Neuronal stem cell (in vitro differentiated cells): ENCODE measurements at places on chromosomes 12 and 14.

DNA sequence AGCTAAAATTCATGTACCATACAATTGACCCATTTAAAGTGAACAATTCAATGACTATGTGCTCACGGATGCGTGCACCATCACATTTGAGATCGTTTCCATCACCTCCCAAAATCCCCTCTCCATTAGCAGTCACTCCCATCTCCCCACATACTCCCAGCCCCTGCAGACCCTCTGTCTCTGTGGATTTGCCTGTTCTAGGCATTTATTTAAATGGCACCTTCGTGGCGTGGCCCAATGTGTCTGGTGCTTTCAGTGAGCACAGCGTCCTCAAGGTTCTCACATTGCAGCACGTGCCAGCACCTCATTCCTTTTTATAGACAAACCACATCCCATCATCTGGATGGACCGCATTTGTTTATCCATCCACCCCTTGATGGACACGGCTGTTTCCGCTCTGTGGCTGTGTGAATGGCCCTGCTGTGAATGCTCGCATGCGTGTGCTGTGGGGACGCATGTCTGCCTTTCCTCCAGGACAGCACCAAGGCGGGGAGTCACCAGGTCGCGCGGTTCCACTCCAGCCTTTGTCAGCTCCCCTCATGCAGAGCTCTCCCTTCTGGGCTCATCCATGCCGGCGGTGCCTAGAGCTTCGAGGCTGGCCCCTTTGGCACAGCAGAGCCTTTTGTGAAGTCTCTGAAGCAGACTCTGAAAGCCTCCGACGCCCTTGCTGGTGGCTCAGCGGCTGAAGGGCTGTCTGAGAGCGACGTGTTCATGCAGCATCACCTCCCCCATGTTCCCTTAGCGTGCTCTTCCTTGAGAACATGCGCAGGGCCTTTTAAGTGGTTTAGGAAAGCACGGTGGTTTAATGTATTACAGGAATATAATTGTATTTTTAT, 184.4 kb downstream of the KIF26A start:
- no peak for DNase-seq

- no peak for DNase-seq
These were observed 6.1 kb upstream of the CDCA4 start for GRCh38 chr14:105026802-105027563.

DNA sequence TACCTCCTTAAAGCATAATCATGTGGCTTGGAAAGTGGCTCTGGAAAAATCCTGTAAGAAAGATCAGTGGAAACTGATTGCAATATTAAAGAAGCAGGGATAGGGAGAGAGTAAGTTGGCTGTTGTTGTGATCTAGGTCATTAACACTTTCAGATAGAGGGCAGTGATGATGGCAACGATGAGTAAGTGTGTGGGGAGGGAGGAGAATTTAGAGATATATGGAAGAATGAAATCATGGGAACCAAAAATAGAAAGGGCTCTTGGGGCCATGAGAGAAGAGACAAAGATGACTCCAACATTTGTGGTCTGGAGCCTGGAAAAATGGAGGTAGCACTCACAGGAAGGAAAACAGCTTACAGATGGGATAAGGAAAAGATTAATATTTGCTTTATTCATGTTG, 23.3 kb downstream of the SNRPF start:
- no peak for DNase-seq

DNA sequence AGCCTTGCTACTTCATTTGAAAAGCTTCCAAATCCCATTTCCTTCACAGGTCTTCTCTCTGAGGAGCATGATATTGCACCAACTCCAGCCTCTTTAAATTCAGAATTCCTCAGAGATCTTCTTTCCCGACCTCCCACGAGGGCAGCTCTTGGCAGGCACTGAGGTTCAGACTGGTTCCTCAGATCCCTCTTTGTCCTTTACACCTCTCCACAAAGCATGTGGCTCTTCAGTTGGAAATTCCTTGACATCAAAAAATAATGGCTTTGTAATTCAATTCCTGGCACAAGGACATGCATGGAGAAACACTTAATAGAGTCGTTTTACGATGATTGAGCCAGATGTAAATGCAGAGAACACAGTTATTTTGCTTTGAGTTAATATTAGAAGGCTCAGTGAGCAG, 63.2 kb upstream of the TMX1 start:
- DNase-seq, result no peak

DNA sequence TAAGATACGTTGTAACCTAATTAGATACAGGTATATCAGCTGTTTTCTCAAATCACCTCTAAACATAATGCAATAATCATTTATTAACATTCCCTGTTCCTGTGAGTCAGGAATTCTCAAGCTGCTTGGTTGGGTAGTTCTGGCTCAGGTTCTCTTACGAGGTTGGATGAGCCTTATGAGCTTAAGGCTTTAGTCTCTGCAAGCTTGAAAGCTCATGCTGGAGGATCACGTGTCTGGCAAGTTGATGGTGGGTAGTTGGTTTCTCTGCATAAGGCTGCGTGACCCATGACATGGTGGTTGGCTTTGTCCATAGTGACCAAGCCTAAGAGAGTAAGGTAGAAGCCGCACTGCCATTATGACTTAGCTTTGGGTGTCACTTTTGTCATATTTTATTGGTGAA, 62.0 kb downstream of the PLEKHA5 start:
- DNase-seq, result no peak

GRCh38 chr14:67571991-67572323, 28.1 kb downstream of the PIGH start:
- no peak for DNase-seq

GRCh38 chr12:95212586-95212985, 4.7 kb downstream of the FGD6 start:
- no peak for DNase-seq

DNA sequence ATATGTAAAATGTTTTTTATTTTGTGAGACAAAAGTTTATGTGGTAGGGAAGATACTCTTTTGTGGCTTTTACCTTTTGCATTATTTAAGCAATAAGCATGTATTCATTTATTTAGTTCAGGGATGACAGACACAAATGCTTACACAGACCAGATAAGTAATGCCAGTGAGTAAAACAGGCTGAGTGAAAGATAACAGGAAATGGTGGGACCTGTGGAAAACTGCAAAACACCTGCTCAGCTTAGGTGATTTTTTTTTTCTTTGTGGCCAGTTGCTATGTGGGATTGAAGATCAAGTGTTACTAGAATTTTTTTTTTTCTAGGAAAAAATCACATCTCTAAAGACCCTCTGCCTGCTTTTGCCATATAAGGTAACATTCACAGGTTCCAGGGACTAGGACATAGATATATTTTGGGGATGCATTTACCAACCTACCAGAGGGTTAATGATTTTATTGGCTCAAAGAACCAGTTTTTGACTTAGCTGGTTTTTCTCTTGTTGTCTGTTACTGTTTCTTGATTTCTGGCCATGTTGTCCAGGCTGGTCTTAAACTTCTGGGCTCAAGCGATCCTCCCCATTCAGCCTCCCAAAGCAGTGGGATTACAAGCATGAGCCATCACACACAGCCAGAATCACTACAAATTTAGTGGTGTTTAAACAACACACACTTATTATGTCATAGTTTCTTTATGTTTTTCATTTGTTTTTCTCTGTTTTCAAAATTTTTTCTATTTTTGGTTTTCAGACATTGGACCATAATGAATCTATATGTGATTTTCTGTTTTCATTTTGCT, 9.8 kb downstream of the PSMA6 start:
- DNase-seq, result no peak

DNA sequence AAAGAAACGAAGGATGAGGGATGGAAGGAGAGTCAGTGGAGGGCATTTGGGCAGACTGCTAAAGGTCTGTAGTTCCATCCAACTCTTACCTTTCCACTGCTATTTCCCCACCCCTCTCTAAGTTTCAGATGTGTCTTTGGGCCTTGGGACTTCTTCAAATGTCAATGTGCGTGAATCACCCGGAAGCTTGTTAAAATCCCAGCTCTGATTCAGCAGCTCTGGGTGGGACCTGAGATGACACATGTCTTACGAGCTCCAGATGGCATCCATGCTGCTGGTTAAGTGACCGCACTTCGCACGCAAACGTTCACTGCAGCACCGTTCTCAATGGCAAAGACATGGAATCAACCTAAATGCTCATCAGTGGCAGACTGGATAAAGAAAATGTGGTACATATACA, 309.9 kb downstream of the VRK1 start:
- DNase-seq, result no peak

- DNase-seq, result no peak
These were observed 116.2 kb downstream of the TRHDE start for GRCh38 chr12:72388322-72388721.

GRCh38 chr12:108616941-108617858, 16.5 kb downstream of the SELPLG start:
- no peak for DNase-seq

DNA sequence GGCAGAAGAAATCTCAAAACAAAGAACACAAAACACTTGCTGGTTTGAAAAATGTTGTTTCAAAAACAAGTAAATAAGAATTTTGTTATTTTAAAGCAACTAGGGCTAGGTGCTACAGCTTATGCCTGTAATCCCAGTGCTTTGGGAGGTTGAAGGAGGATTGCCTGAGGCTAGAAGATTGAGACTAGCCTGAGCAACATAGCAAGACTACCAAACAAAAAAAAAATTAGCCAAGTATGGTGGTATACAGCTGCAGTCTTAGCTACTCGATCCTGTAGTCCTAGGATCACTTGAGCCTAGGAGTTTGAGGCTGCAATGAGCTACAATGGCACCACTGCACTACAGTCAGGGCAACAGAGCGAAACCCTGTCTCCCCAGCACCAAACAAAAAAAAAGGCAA, 32.6 kb upstream of the MTERF2 start:
- no peak for DNase-seq

GRCh38 chr12:90945070-90945649, 9.8 kb downstream of the CCER1 start:
- no peak for DNase-seq

GRCh38 chr12:15276088-15276698, 46.1 kb upstream of the PTPRO start:
- DNase-seq, result peak; percentile 56

DNA sequence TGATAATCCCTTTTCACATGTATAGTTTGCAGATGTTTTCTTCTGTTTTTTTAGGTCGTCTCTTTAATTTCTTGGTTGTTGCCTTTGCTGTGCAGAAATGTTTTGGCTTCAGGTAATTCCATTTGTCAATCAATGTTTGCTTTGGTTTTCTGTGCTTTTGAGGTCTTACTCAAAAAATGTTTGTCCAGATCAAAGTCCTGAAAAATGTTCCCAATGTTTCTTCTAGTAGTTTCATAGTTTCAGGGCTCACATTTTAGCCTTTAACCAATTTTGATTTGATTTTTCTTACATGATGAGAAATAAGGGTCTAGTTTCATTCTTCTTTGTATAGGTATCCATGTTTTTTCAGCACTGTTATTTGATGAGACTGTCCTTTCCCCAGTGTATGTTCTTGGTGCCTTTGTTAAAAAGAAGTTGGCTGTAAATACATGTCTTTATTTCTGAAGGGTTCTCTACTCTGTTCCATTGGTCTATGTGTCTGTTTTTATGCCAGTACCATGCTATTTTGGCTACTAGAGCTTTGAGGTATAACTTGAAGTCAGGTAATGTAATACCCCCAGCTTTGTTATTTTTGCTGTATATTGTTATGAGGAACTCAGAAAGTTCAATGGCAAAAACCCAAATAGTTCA, 578.7 kb upstream of the SEL1L start:
- no peak for DNase-seq

DNA sequence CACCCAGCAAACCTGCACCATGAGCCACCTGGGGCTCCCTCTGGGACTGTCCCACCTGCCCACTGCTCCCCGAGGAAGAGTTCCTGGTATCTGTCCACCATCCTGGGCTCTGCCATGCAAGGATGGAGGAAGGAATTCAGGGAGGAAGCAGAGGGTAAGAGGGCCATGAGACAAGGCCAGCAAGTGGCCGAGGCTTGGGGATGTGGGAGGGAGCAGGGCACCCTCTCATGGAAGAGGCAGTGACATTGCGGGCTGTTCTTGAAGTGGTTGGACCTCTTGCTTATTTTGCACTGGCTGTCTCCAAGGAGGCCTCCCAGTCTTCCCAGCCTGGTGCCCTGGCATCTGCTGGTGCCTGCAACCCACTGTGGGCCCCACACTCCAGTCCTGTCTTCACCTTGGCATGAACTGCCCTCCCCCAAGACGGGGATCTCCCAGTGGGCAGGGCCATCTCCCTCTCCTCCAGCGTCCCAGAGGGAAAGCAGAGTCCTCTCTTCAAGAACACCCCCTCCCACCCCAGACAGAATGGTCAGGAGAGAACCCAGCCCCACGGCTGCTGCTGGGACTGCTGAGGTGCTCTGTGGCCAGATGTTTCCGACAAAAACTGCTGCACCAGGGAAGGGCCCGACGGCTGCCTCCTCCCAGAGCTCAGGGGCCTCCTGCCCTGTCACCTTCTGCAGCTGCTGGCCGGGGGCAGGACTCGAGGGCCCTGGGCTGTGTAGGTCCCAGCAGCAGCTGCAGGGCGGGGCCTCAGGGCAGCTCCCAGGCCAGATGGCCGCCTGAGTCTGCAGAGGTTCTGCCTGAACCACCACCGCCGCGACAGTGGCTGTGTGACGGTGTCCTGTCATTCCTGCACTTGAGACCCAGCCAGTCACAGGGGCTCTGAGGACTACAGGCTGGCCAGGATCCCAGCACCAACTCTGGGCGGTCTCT, 1.8 kb upstream of the AKT1 start:
- no peak for DNase-seq

- no peak for DNase-seq
These were observed 438.9 kb upstream of the FAR2 start for GRCh38 chr12:28709986-28710685.

DNA sequence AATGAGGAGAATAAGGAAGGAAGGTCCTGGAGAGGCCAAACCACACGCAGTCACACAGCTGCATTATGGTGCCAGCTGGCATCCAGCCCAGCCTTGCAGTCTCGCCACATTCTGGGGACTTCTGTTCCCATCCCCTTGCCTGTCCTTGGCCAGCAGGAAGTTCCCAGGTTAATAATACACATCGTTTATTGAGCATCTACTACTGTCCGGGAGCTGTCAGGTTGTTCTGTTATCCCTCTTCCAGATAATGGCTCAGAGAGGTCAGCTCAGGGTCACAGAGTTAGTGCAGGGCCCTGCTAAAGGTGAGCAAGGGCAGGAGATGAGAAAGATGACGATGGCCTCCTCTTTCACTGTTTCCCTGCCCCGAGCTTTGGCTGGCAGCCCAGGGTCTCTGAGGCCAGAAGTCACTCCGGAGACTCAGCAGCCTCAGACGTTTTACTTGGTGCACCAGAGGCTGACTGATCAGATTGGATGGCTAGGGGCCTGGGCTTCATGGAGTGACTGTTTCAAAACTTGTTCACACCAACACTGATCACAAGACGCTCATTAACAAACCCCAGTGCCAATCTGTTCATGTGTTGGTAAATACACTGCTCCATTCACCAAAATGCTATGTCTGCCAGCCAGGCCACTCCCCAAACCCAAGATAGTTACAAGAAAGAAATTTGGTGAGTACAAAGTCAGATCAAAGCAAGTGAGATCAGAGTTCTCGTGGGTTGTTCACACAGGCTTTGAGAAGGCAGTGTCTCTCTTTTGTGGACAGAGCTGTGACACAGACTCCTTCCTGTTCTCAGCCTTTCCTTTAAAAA, 79.2 kb downstream of the B4GALNT3 start:
- no peak for DNase-seq

- no peak for DNase-seq
These were observed 72.8 kb downstream of the ANKS1B start for GRCh38 chr12:99911967-99912366.

GRCh38 chr12:124399622-124400021, 104.7 kb downstream of the RFLNA start:
- peak; percentile 36 for DNase-seq

GRCh38 chr14:37932008-37932407, 275.7 kb upstream of the SSTR1 start:
- DNase-seq, result no peak
